ENCODE measurements at places on chromosomes 13 and 19.

- DNase-seq = no peak
Measured at GRCh38 chr19:54148158-54148557, 10.6 kb downstream of the CNOT3 start.

- DNase-seq = no peak
Measured at GRCh38 chr13:68019901-68020300, 789.8 kb upstream of the PCDH9 start.

GRCh38 chr19:7459773-7460172, 29.1 kb downstream of the PEX11G start:
- no peak for DNase-seq

DNA sequence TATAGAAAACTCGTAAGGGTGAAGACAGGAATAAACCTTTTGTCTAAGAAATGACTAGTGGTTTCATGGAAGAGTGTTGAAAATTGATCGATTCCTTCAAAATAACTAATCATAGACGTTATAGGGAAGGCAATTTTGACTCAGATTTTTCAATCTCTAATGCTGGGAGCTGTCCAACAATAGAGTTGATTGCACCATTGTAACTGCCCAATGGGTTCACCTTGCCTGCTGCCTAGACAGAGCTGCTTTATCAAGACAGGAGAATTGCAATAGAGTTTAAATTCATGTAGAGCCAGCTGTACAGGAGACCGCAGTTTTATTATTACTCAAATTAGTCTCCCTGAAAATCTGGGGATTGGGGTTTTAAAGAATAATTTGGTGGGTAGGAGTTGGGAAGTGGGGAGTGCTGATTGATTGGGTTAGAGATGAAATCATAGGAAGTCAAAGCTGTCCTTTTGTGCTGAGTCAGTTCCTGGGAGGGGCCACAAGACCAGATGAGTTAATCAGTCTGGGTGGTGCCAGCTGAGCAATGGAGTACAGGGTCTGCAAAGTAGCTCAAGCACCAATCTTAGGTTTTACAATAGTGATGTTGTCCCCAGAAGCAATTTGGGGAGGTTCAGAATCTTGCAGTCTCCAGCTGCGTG, 16.8 kb upstream of the ADGRE2 start:
- no peak for DNase-seq

- no peak for DNase-seq
Measured at GRCh38 chr13:28655561-28655960, 3.4 kb upstream of the POMP start.

- DNase-seq = no peak
Measured at GRCh38 chr19:47663911-47664771, 49.1 kb upstream of the EHD2 start.
